Activated CD4-positive, alpha-beta T cell treated with anti-CD3 and anti-CD28 coated beads, Interleukin-2, amount 50 U/mL, for 24 hours (primary cell): ENCODE measurements at places on chromosomes 3 and 15.

DNA sequence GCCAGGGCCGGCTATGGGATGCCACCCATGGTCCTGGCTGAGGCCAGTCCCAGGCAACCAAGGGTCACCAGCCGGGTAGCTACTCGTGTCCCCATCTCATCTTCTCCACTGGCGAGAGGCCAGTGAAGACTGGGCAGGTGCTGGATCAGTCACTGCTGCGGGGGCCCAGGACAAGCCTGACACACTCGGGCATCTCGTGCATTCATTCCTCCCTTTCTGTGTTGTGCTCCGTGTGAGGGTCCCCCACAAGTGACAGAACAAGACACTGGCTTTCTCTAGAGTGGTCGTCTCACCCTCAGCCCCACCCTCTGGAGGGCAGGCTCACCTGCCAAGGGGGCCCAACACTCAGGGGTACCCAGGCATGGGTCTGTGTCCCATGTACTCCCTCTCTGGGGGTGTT, 48.4 kb downstream of the ROPN1B start:
- no peak for DNase-seq

GRCh38 chr15:69826819-69827175, 270.9 kb downstream of the TLE3 start:
- DNase-seq, result no peak

DNA sequence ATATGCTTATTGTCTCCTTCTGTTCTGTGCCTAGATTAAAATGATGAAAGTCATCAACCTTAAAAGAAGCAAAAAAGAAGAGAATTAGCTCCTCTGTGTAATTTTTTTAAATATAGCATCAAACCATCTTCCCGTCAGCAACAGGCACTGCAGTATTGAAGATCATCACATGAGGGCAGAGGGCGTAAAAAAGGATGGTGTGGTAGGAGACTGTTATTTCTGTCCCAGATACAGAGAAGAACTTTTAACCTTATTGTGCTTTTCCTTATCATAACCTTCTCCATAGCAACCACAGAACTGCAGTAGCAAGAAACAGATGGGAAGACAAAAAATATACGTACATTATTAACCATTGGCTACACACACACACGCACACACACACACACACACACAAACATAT, 88.8 kb downstream of the IGSF11 start:
- no peak for DNase-seq

DNA sequence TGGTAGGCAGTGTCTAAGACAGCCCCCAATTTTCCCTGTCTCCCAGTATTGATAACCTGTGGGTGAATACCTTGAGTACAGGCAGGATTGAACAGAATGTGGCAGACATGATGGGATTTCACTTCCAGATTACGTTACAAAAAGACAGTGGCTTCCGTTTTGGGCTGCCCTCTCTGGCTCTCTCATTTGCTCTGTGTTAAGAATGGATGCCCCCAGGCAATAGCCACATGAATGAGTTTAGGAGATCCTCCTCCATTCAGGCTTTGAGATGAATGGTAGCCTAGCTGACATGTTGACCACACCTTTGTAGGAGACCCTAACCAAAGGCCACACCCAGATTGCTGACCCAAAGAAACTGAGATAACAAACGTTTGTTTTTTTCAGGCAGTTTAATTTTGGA, 34.3 kb downstream of the UBXN7 start:
- no peak for DNase-seq

DNA sequence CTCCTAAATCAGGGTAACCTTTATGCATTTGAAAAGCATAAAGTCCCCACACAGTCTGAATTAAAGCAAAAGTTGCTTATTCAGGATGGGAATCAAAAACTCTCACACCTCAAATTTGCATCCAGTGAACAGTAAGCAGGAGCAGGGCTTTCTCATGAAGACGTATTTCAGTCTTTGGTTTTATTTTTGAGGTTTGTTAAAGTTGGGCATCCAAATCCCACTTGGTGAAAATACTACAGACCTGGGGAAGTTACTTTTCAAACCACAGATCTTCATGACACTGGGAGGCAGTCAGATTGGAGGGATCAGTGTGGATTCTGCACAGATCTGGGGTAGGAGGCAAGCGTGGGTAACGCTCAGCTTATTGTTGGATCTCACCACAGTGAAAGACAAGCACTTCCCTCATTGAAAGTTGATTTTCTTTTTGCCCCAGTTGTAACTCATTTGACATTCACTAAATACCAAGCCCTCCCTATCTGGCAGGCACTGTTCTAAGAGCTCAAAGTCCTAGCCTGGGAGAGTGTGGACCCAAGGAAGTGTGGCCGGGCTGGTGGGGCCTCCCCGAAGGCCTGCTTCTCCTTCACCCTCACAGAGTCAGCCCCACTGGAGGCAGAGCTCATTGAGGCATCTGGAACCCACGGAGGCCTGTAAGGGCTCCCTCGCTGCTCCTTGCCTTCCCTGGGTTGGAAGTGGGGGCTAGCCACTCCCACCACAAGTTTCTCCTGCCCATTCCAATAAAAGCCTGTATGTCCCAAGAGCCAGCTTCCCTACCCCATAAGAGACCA, 783 bp upstream of the ISG20 start:
- no peak for DNase-seq

DNA sequence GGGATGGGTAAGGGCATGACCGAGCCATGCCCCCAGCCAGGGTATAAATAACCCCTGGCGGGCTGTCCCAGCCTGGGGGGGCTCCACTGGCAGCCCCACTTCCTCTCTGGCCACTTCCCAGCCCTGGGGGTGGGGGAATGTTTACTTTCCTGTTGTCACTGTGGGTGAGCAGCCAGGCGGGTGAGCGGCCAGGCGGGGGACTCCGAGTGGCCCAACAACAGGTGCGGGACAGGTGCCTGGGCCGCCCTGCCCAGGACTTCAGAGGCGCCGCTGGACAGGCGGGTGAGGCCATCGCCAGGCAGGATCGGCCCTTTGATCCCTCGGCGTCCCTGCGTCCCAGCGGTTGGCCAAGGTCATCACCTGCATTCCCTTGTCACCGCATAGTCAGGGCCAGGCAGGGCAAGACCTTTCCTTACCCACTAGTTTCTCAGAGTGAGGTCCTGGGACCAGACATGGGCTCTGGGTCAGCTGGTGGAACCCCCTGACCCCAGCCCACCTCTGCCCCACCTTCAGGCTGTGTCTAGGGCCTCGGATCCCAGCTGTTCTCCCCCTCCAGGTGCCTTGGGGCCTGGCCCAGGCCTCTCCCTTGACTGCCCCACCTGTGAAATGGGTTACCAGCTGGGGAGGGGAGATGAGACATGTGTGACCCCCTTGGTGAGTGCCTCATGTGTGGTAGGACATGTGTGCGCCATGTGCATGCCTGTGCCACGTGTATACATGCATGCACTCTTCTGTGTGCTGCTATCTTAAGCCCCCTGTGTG, 16.6 kb downstream of the SEMA3F start:
- no peak for DNase-seq

DNA sequence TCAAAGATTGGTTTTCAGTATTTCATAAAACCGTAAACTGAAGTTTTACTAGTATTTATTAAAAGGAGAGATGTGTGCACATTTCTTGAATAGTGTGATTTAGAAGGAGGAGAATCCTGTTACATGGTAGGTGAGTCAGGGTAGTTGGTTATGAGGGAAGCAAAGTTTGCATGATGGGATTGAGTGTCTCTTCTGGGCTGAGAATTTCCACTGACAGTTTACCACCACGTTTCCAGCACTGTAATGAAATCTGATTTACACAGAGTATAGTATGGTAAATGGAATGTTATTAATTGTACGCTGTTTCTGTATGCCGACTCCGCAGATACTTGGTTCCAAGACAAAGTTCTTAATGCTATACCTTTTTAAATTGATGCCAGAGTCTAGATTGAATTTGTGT, 1.6 kb downstream of the NECTIN3 start:
- DNase-seq, result no peak

DNA sequence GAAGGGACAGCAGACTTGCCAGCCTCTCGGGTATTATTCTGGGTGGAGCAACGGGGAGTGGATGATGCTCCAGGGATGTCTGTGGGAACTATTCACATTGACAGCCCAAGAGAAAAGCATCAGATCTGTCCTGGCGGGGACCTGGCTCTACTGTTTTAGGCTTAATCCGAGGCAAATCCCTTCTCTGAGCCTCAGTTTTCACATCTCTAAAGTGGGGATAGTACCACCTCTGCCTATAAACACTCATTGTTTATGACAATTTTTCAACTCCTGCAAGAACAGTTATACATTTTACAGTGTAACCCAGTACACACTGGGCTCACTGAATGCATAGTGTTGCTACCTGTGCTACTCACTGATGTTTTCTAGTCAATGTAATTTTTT, 9.3 kb downstream of the PDIA5 start:
- no peak for DNase-seq

DNA sequence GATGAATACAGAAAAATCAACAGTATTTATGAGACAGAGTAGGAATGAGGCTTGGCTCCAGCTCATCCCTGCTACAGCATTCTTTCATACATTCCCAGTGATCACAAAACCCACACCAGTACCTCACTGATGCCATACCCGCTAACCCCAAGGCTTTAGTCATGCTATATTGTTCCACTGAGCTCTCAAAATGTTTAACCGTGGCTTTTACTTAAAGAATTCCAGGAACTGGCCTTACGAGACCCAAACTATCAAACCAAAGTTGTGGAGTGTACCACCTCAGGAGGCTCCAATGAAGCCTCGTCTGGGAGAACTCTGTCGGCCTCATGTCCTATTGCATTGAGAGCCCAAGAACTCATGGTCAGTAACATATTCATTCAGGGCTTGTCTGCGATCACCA, 278.9 kb downstream of the ULK4 start:
- DNase-seq, result no peak

- no peak for DNase-seq
Observed at GRCh38 chr3:71415681-71416122, 167.8 kb downstream of the FOXP1 start.

- no peak for DNase-seq
Observed at GRCh38 chr3:132435224-132435910, 18.1 kb downstream of the DNAJC13 start.
